ENCODE measurements at places on chromosomes 2 and 18.

GRCh38 chr2:88483200-88483599 lies 30.7 kb upstream of the FOXI3 start:
- no peak for DNase-seq

DNA sequence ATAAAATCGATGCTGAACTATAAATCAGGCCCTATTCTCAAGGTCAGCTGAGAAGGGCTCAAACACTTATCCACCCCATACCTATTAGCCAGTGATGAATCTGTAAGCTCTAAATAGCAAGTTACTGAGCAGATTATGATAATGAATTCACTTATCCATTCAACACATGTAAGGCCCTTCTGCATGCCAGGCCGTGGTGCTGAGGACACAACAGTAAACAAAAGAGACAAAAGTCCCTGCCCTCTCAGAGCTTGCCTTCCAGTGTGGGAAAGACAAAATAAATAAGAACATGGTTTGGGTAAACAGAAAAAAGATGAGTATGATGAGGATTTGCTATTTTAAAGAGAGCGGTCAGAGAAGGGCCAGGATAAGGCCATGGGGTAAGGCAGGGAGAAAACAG lies 11.7 kb downstream of the TTC32 start:
- DNase-seq = no peak

- DNase-seq = no peak
These were observed 29.7 kb upstream of the PID1 start for GRCh38 chr2:229300790-229301189.

- no peak for DNase-seq
These were observed 44.1 kb downstream of the FARP2 start for GRCh38 chr2:241399941-241400922.

GRCh38 chr18:58544179-58544578 lies 84.7 kb downstream of the ALPK2 start:
- DNase-seq = no peak

- DNase-seq = no peak
These were observed 17.4 kb upstream of the GAL3ST2 start for GRCh38 chr2:241759067-241759807.

DNA sequence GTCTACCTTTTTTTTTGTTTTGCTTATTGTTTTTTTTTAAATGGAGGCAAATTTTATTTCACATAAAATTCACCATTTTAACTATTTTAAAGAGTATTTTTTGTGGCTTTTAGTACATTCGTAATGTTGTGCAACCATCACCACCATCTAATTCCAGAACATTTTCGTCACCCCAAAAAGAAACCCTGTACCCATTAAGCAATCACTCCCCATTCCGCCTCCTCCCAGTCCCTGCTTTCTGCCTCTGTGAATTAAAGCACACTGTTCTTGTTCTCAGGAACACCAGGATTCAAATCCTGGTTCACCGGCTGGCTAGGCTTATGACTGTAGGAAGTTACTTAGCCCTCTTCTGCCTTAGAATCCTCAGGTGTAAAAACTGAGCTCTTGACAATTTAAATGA lies 36.9 kb upstream of the EPAS1 start:
- DNase-seq = no peak

DNA sequence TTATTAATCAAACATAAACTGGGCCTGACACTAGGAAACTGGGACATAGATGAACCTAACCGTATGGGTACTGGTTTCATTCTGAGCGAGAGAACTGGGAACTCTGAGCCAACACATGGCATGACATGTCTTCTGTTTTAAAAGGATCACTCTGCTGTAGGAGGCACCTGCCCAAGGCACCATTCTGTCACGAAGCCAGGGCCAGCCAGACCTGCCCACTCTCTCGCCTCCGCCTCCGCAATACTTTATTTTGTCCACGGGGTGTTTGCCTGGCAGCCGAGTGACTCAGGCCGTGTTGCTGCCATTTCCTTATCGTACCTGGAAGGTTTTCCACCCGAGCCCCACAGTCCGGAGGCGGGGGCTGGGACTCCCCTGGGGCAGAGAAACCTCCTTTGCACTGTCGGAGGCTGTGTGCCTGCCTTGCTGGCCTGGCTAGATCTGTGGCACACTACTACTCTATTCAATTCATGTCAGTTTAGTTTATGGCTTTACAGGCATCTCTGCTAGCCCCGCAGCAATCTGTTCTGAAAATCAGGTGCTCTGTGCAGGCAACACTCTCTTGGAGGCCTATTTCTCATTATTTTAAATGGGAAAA lies 120.4 kb upstream of the ACKR3 start:
- no peak for DNase-seq

DNA sequence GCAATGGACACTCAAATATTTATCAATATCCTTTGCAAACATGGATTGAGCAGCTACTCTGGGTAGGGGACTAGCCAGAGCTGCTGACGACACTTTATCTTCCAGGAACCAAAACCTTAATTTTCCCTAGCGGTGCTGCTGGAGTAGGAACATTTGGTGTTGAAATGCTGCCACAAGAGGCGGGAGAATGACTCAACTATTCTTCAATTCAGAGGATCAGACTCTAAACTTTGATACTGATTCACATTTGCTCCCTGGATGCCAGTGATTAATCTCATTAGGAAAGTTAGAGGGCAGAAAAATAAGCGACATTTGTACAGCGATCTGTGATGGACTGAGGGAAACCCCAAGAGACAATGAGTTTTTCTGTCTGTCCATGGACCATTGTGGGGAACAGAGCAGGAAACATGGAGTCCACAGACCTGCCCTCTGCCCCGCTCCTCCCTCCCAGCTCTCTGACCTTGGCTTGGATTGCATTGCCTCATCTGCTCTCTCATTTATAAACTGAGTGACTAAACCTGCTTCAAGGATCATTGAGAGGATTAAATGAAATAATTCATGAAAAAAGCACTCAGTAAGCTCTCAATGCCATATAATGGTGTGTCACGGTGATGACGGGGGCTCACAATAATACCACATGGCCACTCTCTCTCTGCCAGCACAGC lies 12.6 kb upstream of the EPB41L3 start:
- DNase-seq = no peak

Measured in stimulated activated CD8-positive, alpha-beta memory T cell treated with anti-CD3 and anti-CD28 coated beads, Interleukin-4, amount 100 ng/mL, for 24 hours (primary cell).